HuH-7.5 (cell line): ENCODE measurements at places on chromosomes 5 and 9.

GRCh38 chr5:164098531-164098930 is 593.1 kb downstream of the MAT2B start:
- no peak for DNase-seq

DNA sequence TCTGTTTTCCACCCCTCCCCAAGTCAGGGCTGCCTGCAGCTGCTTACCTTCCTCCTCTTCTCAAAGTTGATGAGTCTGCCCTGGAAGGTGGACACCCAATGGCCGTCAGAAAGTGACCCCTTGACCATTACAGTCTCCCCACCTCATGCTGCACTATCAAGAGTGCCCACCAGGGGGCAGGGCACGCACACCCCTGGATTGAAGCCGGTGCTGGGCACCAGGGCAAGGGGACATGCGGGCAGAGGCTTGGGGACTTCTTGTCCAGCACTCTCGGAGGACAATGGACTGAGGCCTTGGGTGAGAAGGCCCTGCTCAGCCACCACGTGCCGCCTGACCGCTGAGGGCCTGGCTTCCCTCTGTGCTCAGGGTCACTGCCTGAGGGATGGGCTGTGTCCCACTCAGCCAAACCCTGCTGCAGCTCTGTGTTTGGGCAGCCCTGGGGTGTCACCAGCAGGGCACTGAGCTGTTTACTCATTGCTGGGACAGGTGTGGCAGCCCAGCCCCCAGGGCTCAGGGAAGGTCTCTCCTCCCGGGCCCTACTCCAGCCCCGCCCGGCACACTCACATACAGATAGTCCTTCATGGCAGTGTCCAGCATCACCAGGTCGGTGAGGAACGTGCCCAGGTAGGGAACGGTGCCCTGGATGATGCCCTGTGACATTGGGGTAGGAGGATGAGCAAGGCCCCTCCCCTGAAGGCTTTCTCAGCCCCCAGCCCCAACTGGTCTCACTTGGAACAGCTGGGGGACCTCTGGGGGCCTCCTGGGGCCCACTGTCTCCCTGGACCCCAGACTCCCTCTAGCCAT is 17.7 kb downstream of the RALGDS start:
- peak; percentile 88 for DNase-seq

DNA sequence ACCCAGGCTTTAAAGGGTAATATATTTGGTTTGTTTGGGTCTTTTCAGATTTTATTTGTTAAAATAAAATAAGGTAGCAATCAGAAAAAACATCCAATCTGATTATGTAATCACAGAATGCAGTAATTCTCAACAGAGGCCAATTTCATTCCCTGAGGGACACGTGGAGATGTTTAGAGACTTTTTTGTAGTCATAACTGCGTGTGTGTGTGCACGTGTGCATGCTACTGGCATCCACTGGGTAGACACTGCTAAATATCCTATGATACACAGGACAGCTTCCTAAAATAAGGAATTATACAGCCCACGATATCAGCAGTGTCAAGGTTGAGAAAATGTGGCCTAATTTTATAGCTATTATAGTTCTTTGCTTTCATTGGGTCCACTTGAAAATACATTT is 180.8 kb upstream of the KLF9 start:
- DNase-seq, result no peak

DNA sequence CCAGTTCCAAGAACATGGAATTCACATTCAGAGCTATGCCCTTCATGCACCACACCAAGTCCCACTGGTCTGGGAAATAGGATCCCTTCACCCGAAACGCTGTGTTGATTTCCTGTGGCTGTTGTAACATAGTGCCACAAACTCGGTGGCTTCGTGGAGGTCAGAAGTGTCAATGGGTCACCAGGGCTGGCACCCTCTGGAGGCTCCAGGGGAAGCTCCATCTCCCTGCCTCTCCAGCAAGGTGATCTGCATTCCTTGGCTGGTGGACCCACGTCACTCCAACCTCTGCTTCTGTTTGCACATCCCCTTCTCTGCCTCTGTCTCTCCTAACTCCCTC is 28.9 kb upstream of the ALDH1B1 start:
- no peak for DNase-seq

DNA sequence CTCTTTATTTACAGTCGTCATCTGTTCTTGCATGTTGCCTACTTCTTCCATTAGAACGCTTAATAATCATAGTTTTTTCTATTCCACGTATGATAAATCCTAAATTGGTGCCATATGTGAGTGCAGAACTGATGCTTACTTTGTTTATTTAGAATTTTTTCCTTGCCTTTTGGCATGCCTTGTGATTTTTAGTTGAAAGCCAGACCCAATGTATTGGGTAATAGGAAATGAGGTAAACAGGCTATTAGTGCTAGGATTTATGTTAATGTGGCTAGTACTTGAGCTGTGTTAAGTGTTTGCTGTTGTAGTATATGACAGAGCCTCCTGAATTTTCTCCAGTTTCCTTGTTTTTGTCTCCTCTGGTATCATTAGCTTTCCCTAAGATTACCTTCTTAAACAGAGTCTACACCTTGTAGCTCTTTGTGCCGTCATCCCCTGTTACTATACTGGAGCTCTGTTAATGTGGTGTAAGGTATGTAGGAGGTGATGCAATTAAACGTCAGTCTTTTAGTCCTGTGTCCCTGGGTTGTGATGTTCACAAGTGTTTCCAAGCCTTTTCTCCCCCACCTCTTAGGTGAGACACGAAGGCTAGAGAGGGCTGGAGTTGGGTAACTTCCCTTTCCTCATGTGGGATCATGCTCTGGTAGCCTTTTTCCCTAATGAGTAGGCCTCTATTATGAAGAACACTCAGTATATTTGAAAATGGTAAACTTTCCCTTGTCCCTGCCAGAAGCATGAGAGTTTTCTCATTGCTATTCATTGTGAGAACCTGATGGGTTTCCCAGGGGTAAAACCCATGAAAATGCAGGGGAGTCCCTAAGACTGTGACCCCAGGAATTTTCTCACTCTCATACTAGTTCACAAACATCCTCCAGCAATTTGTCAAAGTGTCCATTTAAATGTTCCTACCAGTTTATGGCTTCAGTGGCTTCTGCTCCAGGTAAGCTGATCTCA is 21.2 kb downstream of the SPATA31D3 start:
- no peak for DNase-seq

DNA sequence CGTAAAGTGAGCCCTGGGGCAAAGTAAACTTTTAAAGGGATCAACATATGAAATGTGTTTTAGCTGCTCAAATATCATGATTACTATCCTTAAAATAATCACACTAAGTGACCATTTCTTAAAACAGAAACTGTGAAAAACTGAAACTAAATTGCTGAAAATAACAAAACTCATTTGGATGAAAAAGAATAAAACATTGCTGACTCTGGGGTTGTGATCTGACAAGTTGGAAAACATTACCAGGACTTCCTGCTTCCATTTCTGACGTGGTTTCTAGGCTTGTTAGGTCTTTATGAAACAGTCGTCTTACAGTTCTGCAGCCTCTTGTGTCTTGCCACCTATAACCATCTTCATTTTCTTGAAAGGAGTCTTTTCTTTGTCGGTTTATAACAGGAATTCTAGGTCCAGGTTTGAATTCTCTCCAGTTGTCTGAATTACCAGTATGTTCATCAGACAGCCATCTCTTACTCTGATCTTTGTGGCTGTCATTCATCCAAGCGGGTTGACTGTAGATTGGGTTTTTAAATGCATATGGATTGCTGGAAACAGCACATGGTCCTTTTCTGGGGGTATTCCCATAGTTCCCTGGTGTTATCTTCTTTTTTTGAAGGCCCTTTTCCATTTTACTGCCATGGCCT is 1.7 kb downstream of the TUT7 start:
- DNase-seq, result no peak

DNA sequence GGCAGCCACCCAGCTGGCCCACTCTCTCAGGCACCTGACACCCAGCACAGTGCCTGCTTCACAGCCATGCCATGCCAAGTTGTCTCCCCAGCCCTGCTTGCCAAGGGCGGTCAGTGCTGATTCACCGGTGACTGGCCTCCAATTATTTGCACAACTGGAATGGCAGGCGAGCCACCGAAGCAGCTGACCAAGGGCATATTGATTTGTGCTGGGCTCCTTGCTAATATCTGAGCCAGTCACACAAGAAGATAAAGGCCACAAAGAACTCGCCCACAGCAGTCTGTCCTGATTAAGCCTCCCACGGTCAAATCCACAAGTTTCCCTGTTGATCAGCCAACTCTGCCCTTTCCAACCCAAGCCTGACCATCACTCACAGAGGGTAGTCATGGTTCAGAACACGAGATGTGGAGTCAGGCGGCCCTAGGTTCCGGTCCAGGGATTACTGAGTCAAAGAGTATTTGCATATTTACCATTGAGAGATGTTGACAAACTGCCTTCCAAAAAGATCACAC is 6.4 kb upstream of the EEIG1 start:
- no peak for DNase-seq

DNA sequence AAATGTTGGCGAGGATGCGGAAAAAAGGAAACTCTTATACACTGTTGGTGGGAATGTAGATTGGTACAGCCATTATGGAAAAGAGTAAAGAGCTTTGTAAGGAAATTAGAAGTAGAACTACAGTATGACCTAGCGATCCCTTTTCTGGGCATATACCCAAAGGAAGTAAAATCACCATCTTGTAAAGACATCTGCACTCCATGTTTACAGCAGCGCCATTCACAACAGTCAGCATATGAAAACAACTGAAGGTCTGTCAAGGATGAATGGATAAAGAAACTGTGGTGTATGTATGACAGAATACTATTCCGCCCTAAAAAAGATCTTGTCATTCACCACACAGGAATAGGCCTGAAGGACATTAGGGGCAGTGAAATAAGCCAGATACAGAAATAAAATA is 27.7 kb upstream of the SLC25A51 start:
- DNase-seq, result no peak

- DNase-seq, result no peak
Observed at GRCh38 chr5:107941036-107941435, 270.3 kb upstream of the EFNA5 start.

GRCh38 chr9:79189511-79189924 is 382.2 kb upstream of the TLE4 start:
- DNase-seq, result no peak

GRCh38 chr5:31890046-31890445 is 251.1 kb downstream of the PDZD2 start:
- no peak for DNase-seq

GRCh38 chr5:168481330-168481788 is 4.9 kb upstream of the RARS1 start:
- DNase-seq, result no peak

DNA sequence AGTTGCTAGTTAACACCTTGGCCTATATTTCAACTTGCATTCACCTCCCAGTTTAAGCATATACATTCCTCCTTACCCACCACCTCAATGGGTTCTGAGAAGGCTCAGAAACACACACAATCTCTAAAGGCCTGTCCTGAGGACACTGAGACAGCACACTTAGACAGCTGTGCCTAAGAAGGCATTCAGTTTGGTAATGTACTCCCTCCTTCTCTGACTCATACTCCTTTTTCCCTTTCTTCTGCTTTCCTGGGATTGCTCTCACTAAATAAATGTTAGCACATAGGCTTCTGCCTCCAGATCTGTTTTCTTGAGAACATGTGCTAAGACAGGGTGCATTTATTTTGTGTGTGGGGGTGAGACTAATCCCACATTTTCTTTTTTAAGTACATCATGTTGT is 456.8 kb upstream of the CDH6 start:
- no peak for DNase-seq

- DNase-seq, result no peak
Observed at GRCh38 chr5:24525414-24525813, 119.4 kb downstream of the CDH10 start.

GRCh38 chr9:118609355-118610044 is 759.7 kb downstream of the BRINP1 start:
- no peak for DNase-seq

DNA sequence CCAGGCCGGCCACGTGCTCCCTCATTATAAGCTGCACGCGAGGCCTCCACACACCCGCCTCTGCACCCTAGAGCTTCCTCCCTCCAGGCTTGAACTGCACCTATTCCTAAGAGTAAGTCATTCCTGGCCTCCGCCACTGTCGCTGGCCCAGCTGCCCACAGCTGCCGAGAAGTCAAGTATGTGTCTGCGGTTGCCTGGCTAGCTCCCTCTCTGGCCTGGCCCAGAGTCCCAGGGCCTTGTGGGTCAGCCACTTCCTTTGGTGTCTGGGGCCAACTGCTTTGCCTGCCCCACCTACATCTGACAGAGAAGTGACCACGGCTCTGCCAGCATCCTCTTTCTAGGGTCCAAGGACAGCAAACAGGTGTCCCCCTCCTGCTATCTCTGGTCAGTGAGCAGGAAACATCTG is 18.3 kb downstream of the ABO start:
- no peak for DNase-seq

- DNase-seq, result no peak
Observed at GRCh38 chr9:117205806-117206205, 209.1 kb downstream of the ASTN2 start.

DNA sequence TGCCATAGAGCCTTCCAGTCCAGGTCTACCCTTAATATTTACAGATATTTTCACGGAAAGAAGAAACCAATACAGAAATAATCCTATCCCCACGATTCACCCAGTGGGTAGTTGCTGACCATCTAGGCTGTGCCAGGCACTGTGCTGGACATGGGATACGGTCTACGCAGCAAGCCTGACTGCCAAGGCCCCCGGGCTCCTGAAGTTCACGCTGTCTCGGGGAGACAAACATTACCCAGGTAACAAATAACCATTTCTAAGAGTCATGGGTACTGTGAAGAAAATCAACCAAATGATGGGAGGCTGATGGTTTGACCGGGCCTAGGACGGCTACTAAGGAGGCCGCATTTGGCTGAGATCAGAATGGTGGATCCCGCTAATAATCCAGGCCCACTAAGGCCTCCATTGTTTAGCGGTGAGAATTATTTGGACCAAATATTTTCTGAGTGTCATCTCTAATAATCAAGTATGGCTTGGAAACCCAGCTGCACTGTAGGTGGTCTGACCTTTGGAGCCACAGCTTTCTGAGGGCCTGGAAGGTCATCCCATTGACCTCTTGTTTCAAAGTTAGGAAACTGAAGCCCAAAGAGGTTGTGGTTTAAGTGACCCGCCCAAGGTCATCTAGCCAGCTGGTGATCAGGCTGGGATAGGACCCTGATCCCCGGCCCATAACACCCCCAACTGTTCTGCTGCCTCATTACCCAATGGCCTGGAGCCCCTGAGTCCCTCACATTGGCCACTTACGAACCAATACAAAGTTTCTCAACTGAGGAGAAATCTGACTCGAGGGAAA is 82.4 kb downstream of the AK8 start:
- DNase-seq, result no peak

DNA sequence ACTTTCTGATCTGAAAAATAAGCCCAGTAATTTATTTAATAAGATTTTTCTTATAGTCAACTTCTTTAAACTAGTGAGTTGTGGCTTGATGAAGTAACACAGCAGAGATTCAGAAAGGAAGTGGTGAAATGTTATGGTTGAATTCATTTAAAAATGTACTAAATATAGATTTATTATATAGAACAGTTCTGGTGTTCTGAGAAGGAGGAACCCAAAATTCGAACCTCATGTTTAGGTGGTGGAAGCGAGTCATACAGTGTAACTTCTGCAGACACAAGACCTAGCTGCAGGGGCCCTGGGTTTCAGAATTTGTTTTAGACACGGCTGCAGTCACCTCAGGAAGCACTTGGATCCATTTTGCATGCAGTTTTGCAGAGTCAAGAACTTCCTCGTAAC is 188.2 kb downstream of the TRIO start:
- no peak for DNase-seq

GRCh38 chr9:98312365-98312764 is 56.9 kb upstream of the TBC1D2 start:
- DNase-seq, result no peak
